ENCODE measurements at places on chromosomes 12 and 14. TPM values are rescaled to one million over a fixed set of nuclear protein-coding genes. Genes with fewer than 3 reads are reported as not detected.

WSCD2 gene
- total RNA-seq, result not detected

GRCh38 chr12:101763246-101763931, 24.1 kb upstream of the SYCP3 start:
- no peak for DNase-seq

EML5 gene
- 3.6 TPM for total RNA-seq

- peak; percentile 64 for DNase-seq
These were observed 11.9 kb downstream of the RARG start for GRCh38 chr12:53219956-53220693.

DNA sequence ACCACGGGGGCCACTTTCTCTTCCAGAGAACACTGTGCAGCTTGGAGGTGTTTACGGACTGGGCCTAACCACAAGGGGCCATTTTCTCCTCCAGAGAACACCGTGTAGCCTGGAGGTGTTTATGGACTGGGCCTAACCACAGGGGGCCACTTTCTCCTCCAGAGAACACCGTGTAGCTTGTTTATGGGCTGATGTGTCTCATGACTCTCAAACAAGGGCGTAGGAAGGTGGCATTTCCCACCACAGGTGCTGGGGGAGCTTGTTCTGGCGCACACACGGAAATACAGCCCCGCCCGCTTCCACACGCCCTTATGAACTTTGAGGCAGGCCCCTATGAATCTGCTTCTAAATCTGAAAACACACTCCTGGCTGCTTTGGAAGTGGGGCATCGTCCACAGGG, 174.6 kb upstream of the SFSWAP start:
- DNase-seq, result peak; percentile 9

DNA sequence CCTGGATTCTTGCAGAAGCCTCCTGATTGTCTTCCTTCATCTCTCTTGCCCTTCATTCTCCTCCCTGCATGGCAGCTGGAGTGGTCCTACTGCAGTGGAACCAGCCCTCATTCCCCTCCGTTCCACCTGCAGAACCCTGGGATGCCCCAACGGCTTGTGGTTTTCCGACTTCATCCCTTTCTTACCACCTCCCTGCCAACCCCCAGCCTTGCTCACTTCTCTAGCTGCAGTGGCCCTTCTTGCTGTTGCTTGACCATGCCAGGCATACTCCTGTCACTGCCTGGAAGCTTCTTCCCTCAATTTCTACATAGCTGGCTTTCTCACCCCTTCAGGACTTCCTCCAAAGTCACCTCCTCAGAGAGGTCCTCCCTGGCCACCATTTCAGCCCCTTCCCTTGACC, 123.3 kb downstream of the BEGAIN start:
- DNase-seq, result no peak

GRCh38 chr12:52268212-52268611, 6.2 kb upstream of the KRT86 start:
- DNase-seq, result no peak

DNA sequence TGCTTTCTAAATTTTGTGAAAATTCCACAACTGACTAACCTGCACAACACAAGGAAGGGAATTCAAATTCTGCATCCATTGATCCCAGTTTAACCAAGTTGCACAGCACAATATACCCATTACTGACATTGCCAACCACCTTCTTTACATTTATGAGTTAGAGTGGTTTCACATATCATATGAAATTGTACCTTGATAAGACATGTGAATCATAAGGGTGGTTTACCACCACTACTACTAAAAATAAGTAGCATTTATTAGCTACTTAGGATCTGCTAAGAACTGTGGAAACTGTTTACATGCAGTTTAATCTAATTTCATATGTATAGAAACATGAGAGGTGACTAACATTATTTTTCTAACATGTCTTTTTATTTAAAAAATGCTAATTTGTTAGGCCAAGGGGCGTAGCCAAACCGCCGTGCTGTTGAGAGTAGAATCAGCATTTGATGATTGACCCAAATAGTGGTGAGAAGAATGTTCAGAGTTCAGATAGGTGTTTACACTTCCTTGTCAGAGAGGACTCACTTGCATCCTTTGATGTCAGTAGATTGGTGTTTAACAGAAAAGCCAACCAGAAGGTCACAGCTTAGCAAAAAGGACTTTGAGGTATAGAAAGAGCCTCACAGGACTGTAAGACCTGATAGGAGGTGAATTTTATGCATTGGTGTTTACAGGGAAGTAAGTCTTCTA, 56.2 kb downstream of the LRFN5 start:
- no peak for DNase-seq

- DNase-seq, result no peak
These were observed 19.7 kb downstream of the VEZT start for GRCh38 chr12:95237315-95237714.

Measured in CD8-positive, alpha-beta memory T cell (primary cell).